AG20443 (cell line): ENCODE measurements at places on chromosomes 6 and 20.

DNA sequence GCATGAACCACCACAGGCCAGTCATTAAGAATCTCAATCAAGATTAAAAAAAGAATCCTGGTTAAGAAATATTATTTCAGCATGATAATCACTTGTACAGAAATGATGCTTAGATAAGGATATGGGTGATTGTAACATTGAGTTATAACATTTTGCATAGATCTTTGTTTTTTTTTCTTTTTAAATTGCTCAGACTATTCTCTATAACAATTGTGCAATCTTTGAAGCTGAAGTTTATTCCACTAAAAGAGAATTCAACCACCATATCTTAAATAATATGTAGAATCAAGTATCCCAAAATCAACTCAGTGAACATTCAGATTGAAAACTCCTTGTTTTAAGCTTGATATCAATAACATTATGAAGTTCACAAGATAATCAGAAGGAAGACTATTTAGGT is 663 bp upstream of the SMIM28 start:
- no peak for DNase-seq

GRCh38 chr20:45338121-45339030 is 9.8 kb downstream of the SDC4 start:
- DNase-seq = no peak

DNA sequence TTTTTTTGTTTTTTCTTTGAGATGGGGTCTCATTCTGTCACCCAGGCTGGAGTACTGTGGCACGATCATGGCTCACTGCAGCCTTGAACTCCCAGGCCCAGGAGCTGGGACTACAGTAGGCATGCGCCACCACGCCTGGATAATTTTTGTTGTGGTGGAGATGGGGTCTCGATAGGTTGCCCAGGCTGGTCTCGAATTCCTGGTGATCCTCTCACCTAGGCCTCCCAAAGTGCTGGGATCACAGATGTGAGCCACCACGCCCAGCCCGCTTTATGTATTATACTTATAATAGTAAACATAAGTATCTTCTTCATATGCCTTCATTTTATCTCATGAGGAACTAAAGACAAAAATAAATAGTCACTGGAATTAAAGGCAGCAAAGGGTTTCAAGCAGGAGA is 63.5 kb downstream of the GINS1 start:
- DNase-seq = no peak

GRCh38 chr6:109081516-109082187 is 13.0 kb downstream of the SESN1 start:
- no peak for DNase-seq

DNA sequence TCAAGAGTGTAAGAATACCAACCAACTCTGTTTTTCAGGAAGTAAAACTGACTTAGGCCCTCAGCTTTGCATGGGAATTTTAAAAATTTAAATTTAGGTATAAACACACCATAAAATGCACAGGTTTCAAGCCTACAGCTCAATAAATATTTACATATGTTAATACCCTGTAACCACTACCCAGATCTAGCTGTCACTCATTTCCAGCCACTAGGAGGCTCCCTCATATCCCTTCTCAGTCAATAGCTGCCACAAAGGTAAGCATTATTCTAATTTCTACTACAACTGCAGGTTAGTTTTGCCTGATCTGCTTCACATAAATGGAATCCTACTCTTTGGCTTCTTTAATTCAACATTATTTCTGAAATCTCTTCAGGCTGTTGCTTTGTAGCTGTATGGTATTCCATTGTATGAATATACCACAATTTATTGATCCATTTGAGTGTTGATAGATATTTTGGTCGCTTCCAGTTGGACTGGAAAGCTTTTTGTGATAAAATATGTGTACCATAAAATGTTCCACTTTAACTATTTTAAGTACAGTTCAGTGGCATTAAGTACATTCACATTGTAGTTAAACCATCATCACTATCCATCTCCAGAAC is 32.5 kb upstream of the MEI4 start:
- DNase-seq = no peak

DNA sequence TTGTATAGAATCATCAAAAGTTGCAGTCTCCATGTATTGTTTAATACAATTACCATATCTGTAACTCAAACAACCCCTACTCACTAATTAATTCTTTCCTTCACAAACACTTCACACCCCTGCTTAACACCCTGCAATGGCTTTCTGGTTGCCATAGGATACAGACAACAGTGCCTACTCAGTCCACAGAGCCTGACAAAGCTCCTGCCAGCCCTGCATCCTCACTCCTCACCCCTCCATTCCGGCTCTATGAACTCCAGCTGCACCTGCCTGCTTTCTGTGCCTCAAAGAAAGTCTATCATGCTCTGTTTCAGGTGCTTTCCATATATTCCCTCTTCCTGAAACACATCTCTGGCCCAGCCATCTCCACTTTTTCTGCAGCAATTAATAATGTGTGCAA is 253.4 kb downstream of the HACE1 start:
- DNase-seq = no peak

GRCh38 chr20:60428651-60429050 is 470.4 kb downstream of the CDH26 start:
- no peak for DNase-seq

DNA sequence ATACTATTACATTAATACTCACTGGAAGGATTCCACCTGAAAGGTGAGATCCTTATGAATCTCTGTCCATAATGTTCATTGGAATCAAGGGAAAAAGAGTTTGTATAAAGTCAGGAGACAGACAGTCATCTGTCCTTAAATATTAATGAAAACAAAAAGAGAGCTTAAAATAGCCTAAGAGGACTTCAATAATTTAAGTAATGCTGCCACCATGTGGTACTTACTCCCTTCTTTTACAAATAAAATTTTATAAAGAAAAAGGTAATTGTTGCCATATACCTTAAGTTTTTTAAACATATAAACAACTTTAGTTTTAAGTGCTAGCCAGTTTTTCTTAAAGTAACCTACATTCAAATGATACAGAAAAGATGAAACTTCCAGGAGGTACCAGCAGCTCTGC is 5.1 kb downstream of the BLOC1S5 start:
- peak; percentile 19 for DNase-seq

DNA sequence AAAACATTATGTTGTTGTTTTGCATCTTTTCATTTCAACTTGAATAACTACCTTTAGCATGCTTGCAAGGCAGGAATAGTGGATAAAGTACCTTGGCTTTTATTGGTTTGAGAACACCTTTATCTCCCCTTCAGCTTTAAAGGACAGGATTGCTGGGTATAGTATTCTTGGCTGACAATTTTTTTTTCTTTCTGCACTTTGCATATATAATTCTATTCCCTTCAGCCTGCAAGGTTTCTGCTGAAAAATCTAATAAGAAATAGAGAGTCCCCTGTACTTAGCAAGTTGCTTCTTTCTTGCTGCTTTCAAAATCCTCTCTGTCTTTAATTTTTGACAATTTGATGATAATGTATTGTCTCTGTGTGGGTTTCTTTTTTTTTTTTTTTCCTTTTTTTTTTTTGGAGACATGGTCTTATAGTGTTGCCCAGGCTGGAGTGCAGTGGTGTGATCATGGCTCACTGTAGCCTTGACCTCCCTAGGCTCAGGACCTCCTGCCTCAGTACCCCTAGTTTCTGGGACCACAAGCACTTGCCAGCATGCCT is 47.1 kb downstream of the SMAP1 start:
- DNase-seq = no peak

GRCh38 chr6:15152700-15153099 is 93.2 kb upstream of the JARID2 start:
- DNase-seq = no peak

DNA sequence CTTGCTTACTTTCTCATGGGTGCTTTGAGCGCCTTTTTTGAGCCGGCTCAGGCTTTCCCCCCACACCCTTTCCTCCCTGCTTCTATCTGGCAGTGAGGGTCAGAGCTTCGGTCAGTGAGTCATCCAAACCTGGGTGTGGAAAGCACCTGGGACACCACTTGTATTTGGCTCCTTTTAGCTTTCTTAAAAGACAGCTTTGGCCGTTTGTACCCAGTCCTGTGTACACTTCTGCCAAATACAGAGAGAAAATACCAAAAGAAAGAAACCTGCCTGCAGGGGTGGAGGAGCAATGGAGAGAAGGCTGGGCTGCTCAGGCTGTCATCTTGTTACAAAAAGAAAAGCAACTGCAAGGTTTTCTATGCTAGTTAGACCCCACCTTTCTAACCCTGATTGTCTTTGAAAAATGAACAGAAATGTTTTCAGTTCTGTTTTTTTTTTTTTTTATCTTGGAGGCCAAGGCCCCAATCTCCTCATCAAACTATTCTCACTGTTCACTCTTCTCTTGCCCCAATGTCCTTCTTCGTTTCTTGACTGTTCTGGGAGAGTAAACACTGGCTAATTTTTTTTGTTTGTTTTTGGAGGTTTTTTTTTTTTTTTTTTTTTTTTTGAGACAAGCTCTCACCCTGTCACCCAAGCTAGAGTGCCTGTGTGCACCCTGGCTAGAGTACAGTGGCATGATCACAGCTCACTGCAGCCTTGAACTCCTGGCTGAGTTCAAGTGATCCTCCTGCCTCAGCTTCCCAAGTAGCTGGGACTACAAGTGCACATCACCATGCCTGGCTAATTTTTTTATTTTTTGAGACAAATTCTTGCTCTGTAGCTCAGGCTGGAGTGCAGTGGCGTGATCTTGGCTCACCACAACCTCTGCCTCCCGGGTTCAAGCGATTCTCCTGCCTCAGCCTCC is 76.4 kb downstream of the SSR1 start:
- no peak for DNase-seq
